Stimulated activated naive CD8-positive, alpha-beta T cell treated with anti-CD3 and anti-CD28 coated beads, Interleukin-15, Interleukin-2, amounts not matched to agents 100 U/mL and 50 U/mL, for 24 hours (primary cell): ENCODE measurements at places on chromosomes 7 and 10.
A peak's percentile ranks its signal among the peaks of the same experiment; 100 is the strongest.

DNA sequence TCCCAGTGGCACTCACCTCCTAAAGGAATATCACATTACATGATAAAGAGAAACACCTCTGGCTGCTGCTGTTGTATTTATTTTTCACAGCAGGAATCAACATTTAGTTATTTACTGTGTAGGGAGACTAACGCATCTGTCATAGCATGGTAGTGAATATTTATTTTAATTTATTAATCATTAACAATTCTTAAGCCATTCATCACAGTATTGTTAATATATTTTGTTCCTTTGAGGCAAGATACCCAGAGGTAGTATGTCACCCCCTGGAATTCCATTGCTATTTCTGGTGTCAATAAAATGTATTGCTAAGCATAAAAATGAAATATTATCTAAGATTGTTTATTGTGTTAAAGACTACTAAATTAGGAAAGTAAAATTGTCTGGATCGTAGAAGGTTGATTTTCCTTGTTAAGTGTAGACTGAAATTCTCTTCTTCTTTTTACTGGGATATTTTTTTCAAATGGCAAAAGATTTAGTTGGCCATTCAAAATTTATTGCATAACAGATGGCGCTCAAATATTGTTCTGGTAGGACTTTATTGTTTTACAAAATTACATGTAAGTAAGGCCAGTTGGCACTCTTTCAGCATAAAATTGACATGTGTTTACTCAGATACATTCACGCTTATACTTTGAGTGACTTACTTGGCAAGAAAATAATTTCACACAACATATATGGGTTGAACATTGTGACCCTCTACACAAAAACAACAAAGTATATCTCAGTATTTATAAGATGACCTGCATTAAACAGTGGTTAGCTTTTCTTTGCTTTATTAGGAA, 1358.7 kb upstream of the SORCS1 start:
- no peak for DNase-seq

- DNase-seq = no peak
Measured at GRCh38 chr7:126801733-126802132, 451.0 kb downstream of the GRM8 start.

DNA sequence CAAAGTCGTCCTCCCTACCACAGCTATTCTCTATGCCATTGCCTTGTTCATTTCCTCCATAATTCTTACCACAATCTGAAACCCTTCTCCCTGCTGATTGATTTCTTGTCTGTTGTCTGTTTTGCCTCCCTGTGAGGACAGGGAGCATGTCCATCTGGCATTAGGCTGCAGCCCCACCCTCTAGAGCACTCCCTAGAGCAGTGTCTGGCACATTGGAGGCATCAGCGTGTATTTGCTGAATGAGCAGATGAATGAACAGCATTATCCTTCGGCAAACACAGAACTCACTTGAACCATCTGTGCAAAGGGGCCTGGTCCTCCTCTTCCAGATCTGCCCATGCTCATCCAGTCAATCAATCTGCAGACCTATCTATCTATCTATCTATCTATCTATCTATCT, 5.1 kb upstream of the DMBT1 start:
- no peak for DNase-seq

- DNase-seq = no peak
Measured at GRCh38 chr7:74280985-74281384, 8.2 kb upstream of the CLIP2 start.

DNA sequence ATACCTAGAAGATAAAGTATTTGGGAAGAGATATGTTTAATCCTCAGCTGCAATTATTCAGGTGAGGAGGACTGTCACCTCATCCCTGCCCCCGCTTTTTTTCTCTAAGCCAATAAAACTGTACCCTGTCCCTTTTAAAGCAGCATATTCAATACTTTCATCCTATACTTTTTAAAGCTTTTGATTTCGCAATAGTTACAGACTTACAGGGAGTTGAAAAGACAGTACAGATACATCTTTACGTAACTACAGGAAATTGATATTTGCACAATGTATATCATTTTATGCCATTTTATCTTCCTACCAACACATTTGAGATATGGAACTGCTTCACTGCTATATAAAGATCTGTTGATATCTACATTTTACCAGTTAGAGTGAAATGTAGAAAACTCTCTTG, 47.6 kb downstream of the STK17A start:
- no peak for DNase-seq

DNA sequence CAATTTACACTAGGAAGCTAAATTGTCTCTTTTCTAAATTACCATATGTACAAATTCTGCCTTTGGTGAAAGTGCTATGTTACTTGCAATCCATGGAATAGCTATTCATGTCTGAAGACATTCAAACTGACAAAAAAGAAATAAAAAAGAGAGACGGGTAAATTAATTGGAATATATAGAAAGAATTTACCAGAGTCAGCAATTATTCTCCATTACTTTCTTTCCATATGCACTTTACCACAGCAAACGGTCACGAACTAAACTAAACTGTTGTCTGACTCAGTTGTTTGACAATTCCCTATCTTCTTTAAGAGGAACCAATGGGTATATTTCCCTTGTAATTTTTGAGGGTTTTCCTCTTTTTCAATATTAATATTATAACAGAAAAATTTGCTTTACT, 85.7 kb downstream of the HOXA1 start:
- no peak for DNase-seq

DNA sequence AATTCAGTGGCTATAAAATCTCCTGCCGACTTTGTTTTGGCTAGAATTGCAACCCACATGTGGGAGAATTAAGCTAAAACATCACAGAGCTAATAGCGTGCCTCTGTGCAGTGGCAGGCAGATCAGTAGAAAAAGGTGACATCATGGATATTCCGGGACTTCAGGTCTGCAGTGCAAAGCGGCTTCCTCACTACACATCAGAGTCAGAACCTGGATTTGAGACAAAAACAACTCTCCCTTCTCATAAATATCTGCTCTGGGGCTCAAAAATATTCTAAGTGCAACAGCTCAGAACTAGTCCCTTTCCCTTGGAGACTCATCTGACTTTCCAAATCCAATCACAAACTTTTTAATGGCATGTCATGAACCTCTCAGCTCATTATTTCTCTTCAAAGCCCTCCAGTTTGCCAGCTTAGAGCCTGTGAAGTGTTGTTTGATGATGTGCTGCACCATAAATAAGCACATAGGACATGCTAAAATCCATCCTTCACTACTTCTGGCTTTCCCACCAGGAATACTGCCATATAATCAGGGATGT, 337.1 kb downstream of the RNLS start:
- DNase-seq = no peak

DNA sequence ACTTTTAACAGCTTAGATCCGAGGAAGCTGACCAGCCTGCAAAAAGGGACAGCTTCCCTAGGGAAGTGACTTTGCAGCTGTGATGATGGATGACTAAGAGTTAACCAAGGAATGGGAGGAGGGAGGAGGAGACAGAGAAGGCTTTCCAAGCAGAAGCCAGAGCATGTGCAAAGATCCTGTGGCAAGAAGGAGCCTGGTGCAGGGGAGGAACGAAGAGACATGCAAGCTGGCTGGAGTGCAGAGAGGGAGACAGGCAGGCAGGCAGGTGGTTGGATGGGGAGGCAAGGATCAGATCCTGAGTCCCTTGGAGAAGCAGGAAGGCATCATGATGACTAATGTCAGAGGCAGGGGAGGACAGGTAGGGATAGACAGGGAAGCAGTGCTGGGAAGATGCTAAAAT, 148.8 kb downstream of the PFKFB3 start:
- no peak for DNase-seq

DNA sequence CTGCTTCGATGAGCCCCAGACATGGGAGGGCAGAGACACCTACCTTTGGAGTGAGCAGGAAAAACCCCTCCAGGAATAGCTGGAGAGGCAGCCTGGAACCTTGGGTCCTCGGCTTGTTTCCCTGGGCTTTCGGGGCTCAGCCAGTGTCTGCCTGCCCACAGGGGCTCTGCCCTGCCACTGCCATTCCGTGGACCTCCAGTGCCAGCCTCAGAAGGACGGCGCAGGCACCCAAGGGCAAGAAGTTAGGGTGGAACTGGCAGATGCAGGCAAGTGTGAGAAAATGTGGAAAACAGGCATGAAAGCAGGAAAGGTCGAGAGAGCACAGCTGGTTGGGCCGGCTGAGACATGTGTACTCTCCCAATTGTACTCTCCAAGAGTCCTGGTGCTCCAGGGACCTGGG, 281.5 kb downstream of the GRID1 start:
- no peak for DNase-seq

GRCh38 chr7:22858640-22859561, 36.3 kb upstream of the TOMM7 start:
- no peak for DNase-seq

DNA sequence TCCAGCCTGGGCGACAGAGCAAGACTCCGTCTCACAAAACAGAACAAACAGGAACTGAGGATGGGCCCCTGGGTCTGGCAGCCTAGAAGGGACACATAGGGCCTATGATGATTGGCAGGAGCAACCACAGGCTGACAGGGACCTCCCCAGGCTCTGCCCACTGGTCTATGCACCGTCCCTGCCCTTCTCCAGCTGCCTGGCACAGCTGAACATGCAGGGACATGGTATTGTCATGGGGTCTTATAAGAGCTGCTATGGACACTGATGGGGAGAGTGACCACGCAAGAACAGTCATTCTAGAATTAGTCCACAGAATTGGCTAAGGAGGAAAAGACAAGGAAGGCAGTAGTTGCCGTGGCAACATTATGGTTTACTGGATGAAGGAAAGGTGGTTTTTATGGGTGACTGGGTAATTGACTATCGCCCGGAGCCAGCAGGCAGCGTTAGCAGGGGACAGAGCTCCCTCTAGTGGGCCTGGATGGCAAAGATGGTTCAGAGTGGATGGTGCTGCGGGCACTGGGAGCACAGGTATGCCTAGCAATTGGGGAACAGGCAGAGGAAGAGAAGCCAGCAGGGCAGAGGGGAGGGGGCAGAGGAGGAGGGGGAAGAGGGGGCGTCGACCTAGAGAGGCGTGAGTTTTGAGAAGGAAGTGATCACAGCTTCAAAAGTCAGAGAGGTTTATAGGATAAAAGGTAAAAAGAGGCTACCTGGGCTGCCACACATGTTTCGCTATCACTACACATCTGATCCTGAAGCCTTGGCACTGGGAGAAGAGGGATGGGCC, 7.8 kb upstream of the TRIM56 start:
- DNase-seq = peak; percentile 87

- no peak for DNase-seq
Measured at GRCh38 chr7:138032186-138032585, 30.3 kb upstream of the CREB3L2 start.

- no peak for DNase-seq
Measured at GRCh38 chr7:31123321-31123720, 71.2 kb downstream of the ADCYAP1R1 start.

- no peak for DNase-seq
Measured at GRCh38 chr7:43456200-43456599, 126.7 kb upstream of the STK17A start.
